Activated CD8-positive, alpha-beta T cell treated with anti-CD3 and anti-CD28 coated beads for 36 hours (primary cell): ENCODE measurements at places on chromosomes 12 and 14. TPM values are rescaled to one million over a fixed set of nuclear protein-coding genes. Genes with fewer than 3 reads are reported as not detected.

MANSC1 gene
- 0.20 TPM for total RNA-seq

EIF2S1 gene
- total RNA-seq = 219 TPM

CPNE6 gene
- not detected for total RNA-seq

PRB2 gene
- total RNA-seq = not detected

NPFF gene
- total RNA-seq = not detected

IL22 gene
- not detected for total RNA-seq

COX6A1 gene
- 406 TPM for total RNA-seq

KRT2 gene
- not detected for total RNA-seq
